ENCODE measurements at places on chromosomes 13 and 19.
A peak's percentile ranks its signal among the peaks of the same experiment; 100 is the strongest.

GRCh38 chr19:47447470-47448359 is 24.0 kb downstream of the SLC8A2 start:
- no peak for DNase-seq

DNA sequence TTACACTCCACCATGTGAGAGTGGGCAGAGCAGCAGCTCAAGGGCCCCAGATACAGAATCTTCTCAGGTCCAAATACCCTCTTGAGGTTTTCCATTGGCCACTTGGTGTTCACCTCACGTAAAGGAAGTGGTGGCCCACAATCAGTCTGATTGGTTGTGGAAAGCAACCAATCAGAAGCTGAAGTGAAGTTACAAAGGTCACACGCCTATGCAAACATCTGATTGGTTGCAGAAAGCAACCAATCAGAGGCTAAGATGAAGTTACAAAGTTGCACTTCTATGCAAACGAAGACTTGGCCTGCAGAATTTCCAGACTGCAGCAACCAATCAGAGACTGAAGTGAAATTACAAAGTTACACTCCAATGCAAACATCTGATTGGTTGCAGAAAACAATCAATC is 14.3 kb upstream of the TM9SF2 start:
- DNase-seq: no peak

- no peak for DNase-seq
Measured at GRCh38 chr13:94169454-94170144, 309.9 kb downstream of the DCT start.

DNA sequence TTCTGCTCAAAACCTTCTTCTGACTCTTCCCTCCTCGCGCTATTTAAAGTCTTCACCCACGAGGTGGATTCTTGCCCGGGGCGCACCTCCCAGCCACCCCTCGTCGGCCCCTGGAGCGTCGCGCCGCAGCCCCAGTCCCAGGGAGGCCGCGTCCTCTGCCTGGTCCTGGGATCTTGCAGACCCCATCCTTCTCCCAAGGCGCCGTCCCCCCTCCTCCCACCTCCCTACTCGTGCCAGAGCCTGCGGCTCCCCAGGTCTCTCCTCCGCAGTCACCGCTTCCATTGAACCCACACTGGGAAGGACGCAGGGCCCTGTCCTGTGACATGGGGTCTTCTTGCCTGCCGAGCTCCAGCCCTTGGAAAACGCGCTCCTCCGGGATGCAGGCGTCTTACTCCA is 486 bp downstream of the ZNF808 start:
- DNase-seq: no peak

DNA sequence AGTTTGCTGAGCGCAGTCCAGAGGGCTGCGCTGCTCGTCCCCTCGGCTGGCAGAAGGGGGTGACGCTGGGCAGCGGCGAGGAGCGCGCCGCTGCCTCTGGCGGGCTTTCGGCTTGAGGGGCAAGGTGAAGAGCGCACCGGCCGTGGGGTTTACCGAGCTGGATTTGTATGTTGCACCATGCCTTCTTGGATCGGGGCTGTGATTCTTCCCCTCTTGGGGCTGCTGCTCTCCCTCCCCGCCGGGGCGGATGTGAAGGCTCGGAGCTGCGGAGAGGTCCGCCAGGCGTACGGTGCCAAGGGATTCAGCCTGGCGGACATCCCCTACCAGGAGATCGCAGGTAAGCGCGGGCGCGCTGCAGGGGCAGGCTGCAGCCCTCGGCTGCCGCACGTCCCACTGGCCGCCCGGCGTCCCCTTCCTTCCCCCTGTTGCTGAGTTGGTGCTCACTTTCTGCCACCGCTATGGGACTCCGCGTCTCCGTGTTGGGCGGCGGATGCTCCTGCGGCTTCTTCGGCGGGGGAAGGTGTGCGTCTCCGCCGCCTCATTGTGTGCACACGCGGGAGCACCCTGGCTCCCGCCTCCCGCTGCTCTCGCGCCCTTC is 772 bp downstream of the GPC6 start:
- peak; percentile 29 for DNase-seq

DNA sequence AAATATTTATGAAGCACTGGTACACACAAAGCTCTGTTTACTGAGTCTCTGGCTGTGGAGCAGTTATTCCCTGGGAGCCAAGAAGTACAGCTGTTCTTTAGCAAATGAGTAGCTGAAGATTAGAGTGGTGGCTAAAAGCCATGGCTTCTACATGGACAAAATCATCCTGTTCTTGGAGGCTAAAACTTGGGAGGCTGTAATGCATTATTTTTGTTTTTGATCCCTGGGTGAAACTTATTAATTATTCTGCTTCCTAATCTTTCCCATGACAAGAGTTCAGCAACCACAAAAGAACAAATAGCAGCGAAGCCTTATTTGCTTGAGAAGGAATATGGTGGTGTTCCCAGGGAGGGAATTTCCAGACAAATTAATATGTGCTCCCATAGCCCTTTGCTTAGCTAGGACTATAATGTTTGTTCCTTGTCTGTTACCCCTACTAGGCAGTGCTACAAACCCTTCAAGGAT is 109.5 kb downstream of the DCT start:
- no peak for DNase-seq

GRCh38 chr19:33514885-33515551 is 6.6 kb downstream of the PEPD start:
- no peak for DNase-seq

DNA sequence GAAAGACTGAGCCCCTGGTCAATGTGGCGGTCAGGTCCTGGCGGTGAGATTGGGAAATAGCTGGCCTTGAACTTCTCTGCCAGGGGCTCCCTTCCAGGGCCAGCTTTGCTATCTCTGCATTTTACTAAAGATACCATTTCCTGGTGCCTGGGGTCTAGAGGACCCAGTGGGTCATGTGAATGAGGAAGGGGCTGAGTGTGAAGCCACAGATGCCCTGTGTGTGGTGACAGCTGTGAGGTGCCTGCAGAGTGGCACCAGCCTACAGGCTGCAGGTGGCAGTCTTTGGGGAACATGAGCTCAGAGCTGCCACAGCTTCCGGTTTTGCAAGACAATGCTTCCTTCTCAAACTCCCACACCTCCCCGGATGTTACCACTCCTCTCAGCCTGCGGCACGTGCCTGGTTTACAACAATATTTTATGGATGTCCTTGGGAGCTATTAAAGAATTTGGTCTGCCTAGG is 5.2 kb upstream of the MLNR start:
- DNase-seq: no peak

DNA sequence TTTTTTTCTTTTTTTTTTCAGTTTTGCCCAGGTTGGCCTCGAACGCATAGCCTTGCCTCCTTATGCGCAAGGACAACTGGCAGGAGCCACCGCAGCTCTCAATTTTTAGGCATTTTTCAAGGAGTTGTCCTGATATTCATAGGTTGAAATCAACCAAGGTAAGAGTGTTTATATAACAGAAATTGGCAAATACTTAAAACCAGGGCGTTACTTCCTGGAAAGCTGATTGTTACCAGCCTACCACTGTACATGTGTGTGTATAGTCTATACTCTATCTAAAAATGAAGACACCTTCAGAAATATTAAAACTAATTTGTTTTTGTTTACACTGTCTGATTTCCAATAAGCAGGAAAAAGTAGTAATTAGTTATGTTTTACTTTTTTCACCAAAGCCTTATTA is 39.2 kb downstream of the GPC6 start:
- DNase-seq: no peak
